Esophagus muscularis mucosa (tissue), 4 donors: ENCODE measurements at places on chromosomes 7 and 10. TPM values are rescaled to one million over a fixed set of nuclear protein-coding genes. Genes with fewer than 3 reads are reported as not detected.
A peak's percentile ranks its signal among the peaks of the same experiment; 100 is the strongest.

DNA sequence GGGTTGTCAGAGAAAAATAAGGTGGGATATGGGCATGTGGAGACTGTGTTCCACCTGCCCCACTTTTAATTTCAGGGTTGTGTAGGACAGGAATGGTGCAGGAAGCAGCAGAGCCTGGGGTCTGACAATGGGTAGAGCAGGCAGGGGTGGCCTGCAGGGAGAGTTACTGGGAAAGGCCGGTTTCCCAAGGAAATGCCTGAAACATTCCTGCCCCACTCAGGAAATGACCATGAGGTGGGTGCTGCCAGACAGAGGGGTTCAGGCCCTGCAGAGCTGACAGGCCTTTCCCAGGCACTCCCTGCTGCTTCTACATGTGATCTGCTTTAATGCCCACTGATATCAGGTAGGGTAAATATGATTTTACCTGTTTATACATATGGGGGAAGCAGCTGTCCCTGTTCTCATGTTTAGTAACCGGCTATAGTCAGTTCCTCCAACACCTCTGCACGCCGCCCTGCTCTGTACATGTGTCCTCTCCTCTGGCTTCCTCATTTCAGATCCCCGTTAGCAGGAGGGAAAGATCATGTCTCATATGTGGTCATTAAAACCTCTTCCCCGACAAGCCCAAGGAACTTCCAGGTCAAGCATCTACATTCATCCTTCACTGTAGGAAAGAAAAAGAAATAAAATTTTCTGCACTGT is 118.6 kb upstream of the PRSS58 start:
- H3K27ac ChIP-seq: no peak overlapping the region
- H3K36me3 ChIP-seq: no peaks in the 10 kb centered on the region
- H3K27me3 ChIP-seq: no peaks in the 10 kb centered on the region
- no peak for DNase-seq
- H3K4me3 ChIP-seq: no peak overlapping the region

CAMK1D gene
- total RNA-seq: 8.4 TPM

- DNase-seq: no peak
- no peak overlapping the region for H3K27ac ChIP-seq
- no peak overlapping the region for H3K4me3 ChIP-seq
- H3K4me1 ChIP-seq: peaks cover 74% of the 10 kb centered on the region
- no peaks in the 10 kb centered on the region for H3K27me3 ChIP-seq
These were observed 40.3 kb downstream of the CYTH3 start for GRCh38 chr7:6232116-6232515.

- no peak overlapping the region for H3K4me3 ChIP-seq
- no peak for DNase-seq
- no peaks in the 10 kb centered on the region for H3K36me3 ChIP-seq
These were observed 143.1 kb upstream of the STK17A start for GRCh38 chr7:43439631-43440401.

GRCh38 chr7:78852951-78853350 is 600.5 kb downstream of the MAGI2 start:
- DNase-seq: no peak
- no peaks in the 10 kb centered on the region for H3K27me3 ChIP-seq
- no peak overlapping the region for H3K27ac ChIP-seq
- H3K4me1 ChIP-seq: peaks cover 5% of the 10 kb centered on the region
- no peak overlapping the region for H3K4me3 ChIP-seq

DNA sequence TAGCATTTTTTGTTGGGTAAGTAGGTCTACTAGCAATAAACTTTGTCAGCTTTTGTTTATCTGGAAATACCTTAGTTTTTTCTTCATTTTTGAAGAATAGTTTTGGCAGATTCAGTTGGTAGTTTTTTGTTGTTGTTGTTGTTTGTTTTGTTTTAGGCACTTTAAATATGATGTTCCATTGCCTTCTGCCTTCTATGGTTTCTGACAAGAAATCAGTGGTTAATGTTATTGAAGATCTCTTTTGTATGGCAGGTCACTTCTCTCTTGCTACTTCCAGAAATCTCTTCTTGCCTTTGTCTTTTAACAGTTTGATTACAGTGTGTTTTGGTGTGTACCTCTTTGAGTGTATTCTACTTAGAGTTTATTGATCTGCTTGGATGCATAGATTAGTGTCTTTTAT is 41.8 kb upstream of the ZNF365 start:
- no peak overlapping the region for H3K27ac ChIP-seq
- no peak overlapping the region for H3K4me3 ChIP-seq
- DNase-seq: no peak
- H3K4me1 ChIP-seq: no peaks in the 10 kb centered on the region
- H3K27me3 ChIP-seq: no peaks in the 10 kb centered on the region

DNA sequence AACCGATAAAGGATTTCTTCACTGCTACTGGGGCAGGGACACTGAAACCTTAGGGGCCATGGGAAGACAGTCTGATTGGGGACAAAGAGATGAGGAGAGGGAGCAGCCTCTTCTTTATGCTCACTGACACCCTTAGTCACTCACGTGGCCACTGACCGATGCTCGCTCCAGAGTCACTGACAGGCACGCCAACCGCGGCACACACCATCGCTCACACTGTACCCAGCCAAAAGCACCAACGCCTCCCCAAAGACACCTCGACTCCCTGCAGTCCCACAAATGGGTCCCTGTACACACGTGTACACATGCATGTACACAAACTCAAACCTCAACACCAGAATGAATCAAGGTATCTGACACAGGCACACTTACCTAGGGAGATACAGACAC is 35.3 kb upstream of the SLF2 start:
- no peaks in the 10 kb centered on the region for H3K4me1 ChIP-seq
- no peaks in the 10 kb centered on the region for H3K36me3 ChIP-seq
- DNase-seq: no peak
- no peaks in the 10 kb centered on the region for H3K27me3 ChIP-seq
- H3K27ac ChIP-seq: no peak overlapping the region

- peaks cover 11% of the 10 kb centered on the region for H3K36me3 ChIP-seq
- peak within 1 kb of the TSS; percentile 71 for H3K4me3 ChIP-seq
- peak within 1 kb of the TSS; percentile 83 for H3K27ac ChIP-seq
- no peaks in the 10 kb centered on the region for H3K27me3 ChIP-seq
These were observed at the start of gene PPP1R3C for GRCh38 chr10:91632671-91633550. PPP1R3C (minus strand) TSS chr10:91633071; CDS start chr10:91632969, 102 bp downstream.

GRCh38 chr7:138223402-138223879 is 147.2 kb downstream of the AKR1D1 start:
- H3K27ac ChIP-seq: no peak overlapping the region
- no peaks in the 10 kb centered on the region for H3K27me3 ChIP-seq
- no peaks in the 10 kb centered on the region for H3K4me1 ChIP-seq

- no peak overlapping the region for H3K4me3 ChIP-seq
- H3K27me3 ChIP-seq: no peaks in the 10 kb centered on the region
- H3K36me3 ChIP-seq: no peaks in the 10 kb centered on the region
- H3K4me1 ChIP-seq: peaks cover 30% of the 10 kb centered on the region
- H3K27ac ChIP-seq: peak overlapping the region; percentile 59
These were observed 49.9 kb downstream of the PWWP2B start for GRCh38 chr10:132446661-132447445.

ECHDC3 gene
- 30.6 TPM for total RNA-seq
